ENCODE measurements at places on chromosomes 4 and X.

- DNase-seq: no peak
Observed at GRCh38 chrX:40383969-40384368, 196.8 kb upstream of the ATP6AP2 start.

DNA sequence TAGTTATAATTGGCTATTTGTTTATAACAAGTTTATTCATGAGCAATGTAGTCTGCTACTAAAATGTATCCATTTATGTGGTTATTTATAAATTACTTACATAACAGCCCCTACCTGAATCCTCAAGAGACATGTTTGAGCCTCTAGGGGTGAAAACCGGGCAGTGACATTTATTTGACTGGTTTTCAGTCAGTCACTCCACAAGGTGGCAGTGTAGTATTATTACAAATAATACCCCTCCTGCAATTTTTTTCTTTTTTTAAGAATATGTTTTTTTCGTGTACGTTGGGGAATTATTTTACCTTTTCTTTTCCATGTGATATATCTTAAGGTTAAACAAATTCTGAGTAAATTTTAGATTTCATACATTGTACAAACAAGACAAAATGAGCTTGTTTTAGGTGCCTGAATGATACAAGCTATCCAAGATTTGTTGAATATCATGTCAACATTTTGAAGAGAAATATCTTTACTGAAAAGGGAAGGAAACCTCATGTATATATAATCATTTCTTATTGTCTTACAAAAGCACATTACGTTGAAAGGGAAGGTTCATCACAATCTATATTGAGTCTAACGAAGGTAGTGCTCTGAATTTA is 598.7 kb upstream of the TECRL start:
- DNase-seq: peak; percentile 78

DNA sequence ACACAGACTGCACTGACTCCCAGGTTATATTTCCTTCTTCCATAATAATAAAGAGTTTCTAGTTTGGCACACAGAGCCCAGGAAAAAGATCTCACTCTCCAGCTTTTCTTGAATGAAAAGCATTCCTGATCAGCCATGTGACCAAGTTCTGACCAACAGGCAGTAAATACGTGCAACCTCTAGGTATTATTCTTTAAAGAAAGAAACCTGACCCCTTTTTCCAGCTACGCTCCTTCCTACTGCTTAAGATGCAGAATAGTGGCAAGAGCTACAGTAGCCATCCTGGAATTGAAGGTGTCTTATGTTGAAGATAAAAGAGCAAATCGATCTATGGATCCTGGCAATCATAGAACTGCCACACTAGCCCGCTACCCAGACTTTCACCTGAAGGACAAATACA is 76.7 kb downstream of the LRBA start:
- peak; percentile 19 for DNase-seq

GRCh38 chr4:186069729-186070128 is 773 bp downstream of the TLR3 start:
- no peak for DNase-seq

DNA sequence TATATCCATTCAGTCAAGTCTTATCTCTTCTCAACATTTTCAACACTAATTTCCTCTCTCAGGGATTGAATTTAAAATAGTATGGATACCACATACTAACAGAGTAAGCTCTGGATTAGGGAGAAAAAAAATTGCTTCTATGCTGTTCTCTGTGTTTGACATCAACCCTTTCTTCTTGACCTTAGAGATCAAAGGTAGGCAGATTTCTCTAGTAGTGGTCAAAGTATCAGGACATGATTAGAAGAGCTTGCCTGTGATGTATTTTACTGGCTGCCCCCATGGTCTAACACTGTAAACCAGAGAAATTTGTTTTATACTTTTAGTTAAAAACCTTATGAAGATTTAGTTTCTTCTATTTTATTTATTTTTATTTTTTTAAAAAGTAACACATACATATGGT is 8.3 kb downstream of the ADH6 start:
- no peak for DNase-seq

DNA sequence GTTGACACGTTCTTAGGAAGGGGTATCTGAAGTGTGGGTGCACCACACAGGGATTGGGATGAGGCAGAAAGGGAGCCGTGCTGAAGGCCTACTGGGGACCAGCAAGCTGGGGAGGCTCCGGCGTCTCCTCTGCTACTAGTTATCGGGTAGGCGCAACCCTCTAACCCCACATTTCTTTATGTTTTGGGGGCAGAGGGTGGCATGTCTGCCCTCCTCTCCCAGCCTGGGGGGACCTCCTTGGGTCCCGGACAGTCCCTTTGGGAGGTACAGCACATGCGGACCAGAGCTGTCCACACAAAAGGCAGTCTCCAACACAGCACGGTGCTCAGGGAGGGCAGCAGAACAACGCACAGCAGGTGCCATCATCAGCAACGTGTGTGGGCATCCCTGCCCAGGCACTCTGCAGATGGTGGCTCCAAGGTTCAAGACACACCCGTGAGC is 33.2 kb downstream of the WDR1 start:
- no peak for DNase-seq

- peak; percentile 53 for DNase-seq
Observed at GRCh38 chrX:86102341-86102740, 45.9 kb upstream of the DACH2 start.

DNA sequence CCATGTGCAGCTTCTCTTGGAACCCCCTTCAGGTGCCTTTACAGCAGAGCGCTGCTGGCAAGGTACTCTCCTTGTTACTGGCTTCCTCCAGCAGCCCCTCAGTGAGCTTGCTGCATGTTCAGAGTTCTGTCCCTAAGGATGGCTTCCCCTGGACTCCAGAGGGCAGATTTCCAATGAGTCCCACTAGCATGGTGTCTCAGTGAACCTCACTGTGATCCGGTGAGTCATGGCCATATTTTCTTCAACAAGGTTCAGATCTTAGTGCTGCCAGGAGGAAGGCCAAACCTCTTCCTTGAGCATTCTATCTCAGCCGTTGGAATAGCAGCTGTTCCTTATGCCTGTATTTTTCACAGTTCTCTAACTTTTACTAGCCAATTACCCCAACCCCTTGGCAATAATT is 98.8 kb downstream of the CASK start:
- no peak for DNase-seq
